Renal cortical epithelial cell (primary cell): ENCODE measurements at places on chromosomes 7 and 10.

DNA sequence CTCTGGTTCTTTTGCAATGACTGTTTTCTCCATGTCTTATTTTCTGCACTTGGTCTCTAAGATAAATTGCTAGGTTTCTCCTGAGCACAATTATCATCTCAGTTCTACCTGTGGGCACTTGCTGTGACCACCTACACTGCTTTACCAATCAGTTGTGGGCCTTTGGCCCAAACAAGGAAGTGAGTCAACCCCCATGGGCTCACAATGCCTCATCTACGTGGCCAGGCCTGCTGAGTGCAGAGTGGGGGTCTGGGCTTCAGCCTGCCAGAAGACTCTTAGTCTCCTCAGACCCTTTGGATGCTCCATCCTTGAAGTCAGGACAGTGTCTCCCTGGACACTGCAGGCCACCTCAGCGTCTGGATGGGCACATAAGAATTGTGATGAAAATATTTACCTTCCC, 20.3 kb downstream of the SCART1 start:
- DNase-seq = no peak

DNA sequence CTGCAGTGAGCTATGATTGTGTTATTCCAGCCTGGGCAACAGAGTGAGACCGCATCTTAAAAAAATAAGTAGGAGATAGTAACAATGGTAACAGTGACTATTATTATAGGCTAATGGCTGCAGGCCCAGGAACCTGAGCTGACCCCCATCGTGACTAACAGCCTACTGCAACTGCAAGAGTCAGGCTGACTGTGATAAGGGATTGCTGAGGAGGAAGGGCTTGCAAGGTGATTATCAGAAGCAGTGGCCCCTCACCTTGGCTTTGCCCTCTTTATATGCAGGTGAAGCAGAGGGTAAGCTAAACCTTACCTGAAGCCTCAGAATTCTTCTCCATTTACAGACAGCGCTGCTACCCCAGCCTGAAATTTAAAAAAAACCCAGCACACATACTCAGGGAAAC, 83.9 kb upstream of the SDK1 start:
- peak; percentile 66 for DNase-seq

DNA sequence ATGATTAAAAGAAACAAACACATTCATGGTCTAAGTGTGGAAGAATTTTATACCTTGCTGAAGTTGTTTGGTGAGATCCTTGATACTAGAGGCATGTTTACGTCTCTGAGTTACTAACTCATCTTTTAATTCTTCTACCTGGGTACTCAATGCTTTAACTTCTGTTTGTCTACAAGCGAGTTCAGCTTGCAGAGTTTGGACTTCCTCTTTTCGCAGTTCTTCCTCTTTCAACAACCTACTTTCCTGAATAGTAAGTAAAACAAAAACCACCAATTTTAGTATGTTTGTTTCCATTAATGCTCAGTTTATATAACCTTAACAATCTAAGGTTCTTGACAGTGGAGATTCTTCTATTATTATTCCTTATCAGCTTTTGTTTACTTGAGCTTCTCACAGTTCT, 42.9 kb downstream of the CCDC186 start:
- no peak for DNase-seq

- DNase-seq = peak; percentile 75
Observed at GRCh38 chr10:44334621-44335184, 50.2 kb downstream of the CXCL12 start.

GRCh38 chr7:48042216-48042615, 6.9 kb downstream of the C7orf57 start:
- DNase-seq = no peak

- DNase-seq = no peak
Observed at GRCh38 chr7:36188266-36188665, 35.2 kb downstream of the EEPD1 start.

DNA sequence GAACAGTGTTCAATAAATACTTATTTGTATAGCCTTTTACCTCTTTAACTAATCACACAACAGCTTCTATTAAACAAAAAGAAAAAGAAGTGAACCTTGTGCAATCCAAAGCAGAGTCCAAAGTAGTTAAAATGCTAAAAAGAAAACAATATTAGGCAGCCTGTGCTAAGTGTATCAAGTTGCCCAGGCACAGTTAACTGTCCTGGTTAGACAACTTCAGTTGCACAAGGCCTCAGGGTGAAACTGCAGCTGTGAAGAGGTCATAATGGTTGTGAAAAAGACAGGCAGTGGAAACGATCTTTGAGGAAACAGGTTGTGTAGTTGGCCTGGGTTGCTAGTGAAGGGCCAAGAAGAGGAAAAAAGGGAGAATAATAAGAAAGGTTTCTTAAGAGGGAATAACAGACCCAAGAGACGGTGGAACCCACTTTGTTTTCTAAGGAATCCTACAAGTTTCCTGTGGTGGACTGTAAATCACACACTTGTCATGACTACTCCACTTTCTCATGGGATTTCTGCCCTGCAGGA, 6.0 kb upstream of the CROT start:
- no peak for DNase-seq

DNA sequence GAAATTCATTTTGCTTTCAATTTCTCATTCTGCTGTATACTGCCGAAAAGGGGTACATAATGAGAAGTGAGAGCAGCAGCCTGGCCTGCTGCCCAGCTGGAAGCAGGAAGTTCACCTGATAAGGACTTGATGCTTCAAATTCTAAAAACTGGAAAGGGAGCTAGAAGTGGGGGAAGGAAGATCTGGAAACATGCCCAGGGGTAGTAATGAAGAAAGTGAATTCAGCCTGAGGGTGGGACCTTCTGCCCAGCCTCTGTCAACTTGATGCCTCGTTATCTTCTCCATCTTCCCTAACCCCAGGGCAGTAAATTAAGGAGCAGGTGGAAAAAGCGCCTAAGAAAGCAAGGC, 69.4 kb downstream of the ARMH3 start:
- DNase-seq = no peak

DNA sequence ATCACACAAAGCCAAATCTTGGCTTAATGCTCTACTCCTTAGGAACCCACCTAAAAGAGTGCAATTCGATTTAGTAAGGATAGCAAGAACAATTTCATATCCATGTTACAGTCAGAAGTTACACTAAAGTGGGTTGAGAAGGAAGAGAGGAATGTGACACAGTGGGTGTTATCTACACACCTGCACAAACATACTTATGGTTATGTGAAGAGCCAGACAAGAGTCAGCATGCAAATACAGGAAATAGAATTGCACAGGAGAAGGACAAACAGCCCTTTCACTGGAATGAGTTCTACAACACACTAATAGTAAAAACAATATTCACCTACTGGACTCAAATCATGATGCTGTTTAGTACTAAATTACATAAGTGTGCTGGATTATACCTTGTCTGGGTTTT, 262.8 kb downstream of the DGKB start:
- DNase-seq = no peak

GRCh38 chr7:50632561-50633413, 67.6 kb upstream of the DDC start:
- peak; percentile 57 for DNase-seq

DNA sequence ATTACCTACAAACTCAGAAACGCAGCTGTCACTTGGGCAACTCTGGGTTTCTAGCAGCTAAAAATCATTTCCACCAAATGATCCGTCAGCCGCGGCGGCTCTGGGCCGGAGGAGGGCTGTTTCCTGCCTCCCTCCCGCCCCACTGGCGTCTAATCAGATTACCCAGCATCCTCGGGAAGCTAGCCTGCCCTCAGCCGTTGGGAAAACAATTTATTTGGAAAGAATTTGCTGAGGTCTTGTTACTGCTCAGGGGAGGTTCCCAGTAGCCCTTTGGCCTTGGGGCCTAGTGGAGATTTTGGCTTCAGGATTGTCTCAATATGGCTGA, 65.0 kb upstream of the ADGRA1 start:
- DNase-seq = no peak

- no peak for DNase-seq
Observed at GRCh38 chr10:101305320-101306241, 48.4 kb upstream of the BTRC start.

DNA sequence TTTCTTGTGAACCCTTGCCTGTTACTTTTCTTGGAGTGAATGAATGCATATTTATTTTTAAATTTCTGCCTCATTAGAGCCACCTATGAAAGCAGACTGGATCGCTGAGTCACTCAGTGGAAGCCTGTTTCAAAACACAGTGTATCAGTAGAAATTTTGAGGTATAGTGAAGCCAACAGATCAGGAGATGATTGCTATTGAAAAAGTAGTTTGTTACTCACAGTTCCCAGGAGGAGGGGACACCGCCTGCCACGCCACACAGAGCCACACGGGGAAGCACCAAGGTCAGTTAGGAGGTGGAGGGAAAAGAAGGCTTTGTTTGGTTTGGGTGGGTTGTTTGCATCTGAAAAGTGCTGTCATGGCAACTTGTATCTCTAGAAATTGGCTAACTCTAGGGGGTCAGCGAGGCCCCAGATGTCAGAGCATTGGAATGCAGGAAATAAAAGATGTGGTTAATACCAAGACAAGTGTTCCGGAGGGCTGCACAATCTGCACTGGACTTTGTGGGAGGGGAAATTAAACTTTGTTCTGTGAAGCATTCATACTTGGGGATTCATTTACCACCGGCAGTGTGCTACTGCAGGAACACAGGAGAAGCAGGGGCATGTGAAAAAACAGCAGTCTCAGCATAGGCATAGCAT, 106.4 kb upstream of the SDK1 start:
- peak; percentile 99 for DNase-seq

- no peak for DNase-seq
Observed at GRCh38 chr10:42482411-42482810, 156.0 kb downstream of the ZNF33B start.

- DNase-seq = no peak
Observed at GRCh38 chr7:121875203-121875602, 2.2 kb downstream of the PTPRZ1 start.

- DNase-seq = peak; percentile 32
Observed at GRCh38 chr7:56083150-56083785, 9.5 kb downstream of the PHKG1 start.

GRCh38 chr10:91022924-91023699, 102.2 kb upstream of the ANKRD1 start:
- no peak for DNase-seq

DNA sequence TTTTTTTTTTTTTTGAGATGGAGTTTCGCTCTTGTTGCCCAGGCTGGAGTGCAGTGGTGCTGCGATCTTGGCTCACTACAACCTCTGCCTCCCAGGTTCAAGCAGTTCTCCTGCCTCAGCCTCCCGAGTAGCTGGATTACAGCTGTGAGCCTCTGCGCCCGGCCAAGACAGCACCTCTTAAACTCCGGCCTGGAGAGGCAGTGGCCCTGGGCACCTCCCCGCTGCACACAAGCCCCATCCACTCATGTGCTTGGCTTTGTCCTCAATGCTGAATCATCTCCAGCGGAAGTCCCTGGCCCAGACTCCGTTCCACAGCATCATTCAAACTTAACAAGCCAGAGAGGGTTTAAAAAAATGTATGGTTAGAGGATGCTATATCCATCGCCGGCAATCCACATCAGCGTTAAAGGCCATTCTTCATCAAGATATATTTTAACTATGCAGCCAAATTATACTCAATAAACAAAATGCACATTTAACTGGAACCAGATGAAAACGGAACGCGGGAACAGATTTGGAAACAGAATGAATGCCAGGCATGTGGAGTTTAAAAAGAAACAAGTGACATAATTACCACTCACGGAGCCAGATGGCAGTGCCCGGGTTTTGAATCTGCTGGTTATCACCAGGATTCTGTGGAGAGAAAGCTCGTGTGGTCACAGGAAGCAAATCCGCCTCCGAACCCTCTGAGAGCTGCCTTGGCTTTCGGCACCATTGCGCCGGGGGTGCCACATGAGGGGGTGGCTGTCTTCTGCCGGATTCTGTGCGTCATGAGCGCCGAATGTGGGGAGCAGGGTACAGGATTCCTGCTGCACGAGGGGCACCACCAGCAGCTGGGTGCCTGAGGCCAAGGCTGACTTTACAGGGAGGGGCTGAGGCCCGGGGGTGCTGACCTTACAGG, 45.6 kb upstream of the CFAP46 start:
- DNase-seq = no peak

DNA sequence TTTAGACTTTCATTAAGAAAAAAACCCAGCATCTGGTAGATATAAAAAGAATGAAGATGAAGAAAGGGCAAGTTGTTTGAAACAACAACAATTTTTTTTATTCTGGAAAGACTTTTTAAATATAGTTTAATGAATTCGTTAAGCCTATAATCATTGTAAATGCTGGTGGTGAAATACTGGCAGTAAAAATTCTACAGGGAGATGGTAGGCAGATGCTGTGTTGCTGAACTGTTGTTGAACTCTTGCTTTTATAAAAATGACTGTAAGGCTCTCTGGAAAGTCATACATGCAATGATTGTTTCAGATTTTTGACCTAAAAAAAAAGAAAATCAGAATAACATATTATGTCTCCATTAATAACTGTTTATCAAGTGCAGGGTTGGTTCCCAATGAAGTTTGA, 39.0 kb downstream of the SCIN start:
- DNase-seq = no peak

DNA sequence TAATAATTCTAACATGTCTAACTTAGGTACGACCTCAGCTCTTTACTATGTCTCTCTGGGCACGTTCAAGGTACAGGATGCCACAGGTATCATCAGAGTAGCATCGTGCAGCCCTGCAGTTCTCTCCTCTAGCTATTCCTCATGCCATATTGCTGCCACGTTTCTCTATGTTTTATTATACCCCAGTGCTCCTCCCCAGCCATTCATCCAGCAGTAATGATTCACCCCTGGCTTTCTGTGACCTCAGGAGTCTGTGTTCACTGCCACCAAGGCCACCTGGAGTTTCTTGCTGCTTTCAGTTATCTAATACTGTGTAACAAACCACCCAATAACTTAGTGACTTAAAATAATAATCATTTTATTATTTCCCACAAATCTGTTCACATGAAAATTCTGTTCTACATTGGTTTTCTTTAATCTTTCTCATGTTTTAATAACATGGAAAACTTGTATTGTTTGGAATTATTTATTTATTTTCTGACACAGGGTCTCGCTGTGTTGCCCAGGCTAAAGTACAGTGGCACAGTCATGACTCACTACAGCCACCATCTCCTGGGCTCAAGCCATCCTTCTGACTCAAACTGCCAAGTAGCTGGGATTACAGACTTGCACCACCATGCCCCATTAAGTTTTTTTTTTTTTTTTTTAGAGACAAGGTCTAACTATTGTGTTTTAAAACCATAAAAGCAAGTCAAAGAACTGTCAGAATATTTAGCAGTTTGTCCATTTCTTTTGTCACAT, 21.8 kb downstream of the REEP3 start:
- peak; percentile 86 for DNase-seq

DNA sequence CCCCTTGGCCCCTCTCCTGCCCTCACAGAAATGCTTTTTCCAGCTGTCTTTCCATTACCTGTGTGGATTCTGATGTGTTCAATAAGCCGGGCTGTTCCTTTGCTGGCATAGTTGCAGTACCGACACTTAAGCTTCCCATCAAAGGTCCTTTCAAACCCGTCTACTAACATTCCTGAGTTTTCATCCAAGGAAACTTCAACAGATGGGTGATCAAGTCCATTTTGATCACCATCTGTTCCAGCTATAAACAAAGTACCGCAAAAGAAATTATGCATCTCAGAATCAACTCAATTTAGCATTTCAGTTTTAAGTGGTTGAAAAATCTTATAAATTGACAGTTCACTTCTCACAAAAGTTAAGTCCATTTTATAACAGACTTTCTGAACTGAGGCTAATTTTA, 12.7 kb downstream of the IKZF5 start:
- DNase-seq = no peak
